Naive thymus-derived CD4-positive, alpha-beta T cell (primary cell): ENCODE measurements at places on chromosomes 1 and 21. TPM values are rescaled to one million over a fixed set of nuclear protein-coding genes. Genes with fewer than 3 reads are reported as not detected.

STPG1 gene
- total RNA-seq = 3.1 TPM

FCGR3A gene
- 15.8 TPM for total RNA-seq

AMY1B gene
- total RNA-seq = not detected in 2 replicates

RNU1-4 gene
- 2,907 TPM for total RNA-seq

LCE1E gene
- not detected for total RNA-seq

RNU1-2 gene
- 3,877 TPM for total RNA-seq

EFNA3 gene
- total RNA-seq = 2.8 TPM

TRIM45 gene
- not detected for total RNA-seq

HSD11B1 gene
- total RNA-seq = not detected

CGN gene
- total RNA-seq = 2.4 TPM
